ENCODE measurements at places on chromosomes 4 and X. TPM values are rescaled to one million over a fixed set of nuclear protein-coding genes. Genes with fewer than 3 reads are reported as not detected.
A peak's percentile ranks its signal among the peaks of the same experiment; 100 is the strongest.

GRCh38 chr4:158964114-158964727, 138.7 kb upstream of the RAPGEF2 start:
- no peak for DNase-seq
- H3K4me3 ChIP-seq = no peak overlapping the region
- H3K27me3 ChIP-seq = no peaks in the 10 kb centered on the region
- H3K4me1 ChIP-seq = no peaks in the 10 kb centered on the region
- no peaks in the 10 kb centered on the region for H3K36me3 ChIP-seq

- no peak overlapping the region for H3K4me3 ChIP-seq
- no peak overlapping the region for H3K27ac ChIP-seq
- no peaks in the 10 kb centered on the region for H3K27me3 ChIP-seq
- H3K36me3 ChIP-seq = no peaks in the 10 kb centered on the region
- DNase-seq = no peak
Observed at GRCh38 chrX:84453351-84454246, 48.7 kb downstream of the HDX start.

DNA sequence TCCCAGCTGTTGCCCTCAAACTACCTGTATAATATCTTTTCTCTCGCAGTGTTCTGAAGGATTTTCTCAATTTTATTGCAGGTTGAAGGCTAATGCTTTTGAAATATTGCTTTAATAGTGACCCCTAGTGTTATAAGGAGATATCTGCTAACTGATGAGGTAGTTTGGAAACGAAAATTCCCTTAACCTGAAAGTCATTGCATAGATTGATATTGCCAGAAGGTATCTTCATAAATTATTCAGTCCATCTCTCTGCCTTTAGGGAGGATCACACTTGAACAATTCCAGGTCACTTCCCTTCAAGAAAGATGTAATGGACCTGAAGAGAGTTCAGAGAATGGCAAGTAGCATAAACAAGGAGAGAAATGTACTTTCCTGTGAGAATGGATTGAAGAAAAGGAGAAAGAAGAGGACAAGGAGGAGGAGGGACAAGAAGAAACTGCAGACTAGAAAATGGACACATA, 44.1 kb downstream of the TIGD4 start:
- H3K27ac ChIP-seq = no peak overlapping the region
- no peak overlapping the region for H3K4me3 ChIP-seq
- H3K4me1 ChIP-seq = no peaks in the 10 kb centered on the region
- H3K36me3 ChIP-seq = no peaks in the 10 kb centered on the region
- no peak for DNase-seq

- H3K4me1 ChIP-seq = no peaks in the 10 kb centered on the region
- no peak overlapping the region for H3K4me3 ChIP-seq
- H3K27me3 ChIP-seq = peaks cover 10% of the 10 kb centered on the region
- H3K36me3 ChIP-seq = no peaks in the 10 kb centered on the region
- no peak for DNase-seq
Observed at GRCh38 chr4:24235618-24236017, 345.8 kb upstream of the PPARGC1A start.

DNA sequence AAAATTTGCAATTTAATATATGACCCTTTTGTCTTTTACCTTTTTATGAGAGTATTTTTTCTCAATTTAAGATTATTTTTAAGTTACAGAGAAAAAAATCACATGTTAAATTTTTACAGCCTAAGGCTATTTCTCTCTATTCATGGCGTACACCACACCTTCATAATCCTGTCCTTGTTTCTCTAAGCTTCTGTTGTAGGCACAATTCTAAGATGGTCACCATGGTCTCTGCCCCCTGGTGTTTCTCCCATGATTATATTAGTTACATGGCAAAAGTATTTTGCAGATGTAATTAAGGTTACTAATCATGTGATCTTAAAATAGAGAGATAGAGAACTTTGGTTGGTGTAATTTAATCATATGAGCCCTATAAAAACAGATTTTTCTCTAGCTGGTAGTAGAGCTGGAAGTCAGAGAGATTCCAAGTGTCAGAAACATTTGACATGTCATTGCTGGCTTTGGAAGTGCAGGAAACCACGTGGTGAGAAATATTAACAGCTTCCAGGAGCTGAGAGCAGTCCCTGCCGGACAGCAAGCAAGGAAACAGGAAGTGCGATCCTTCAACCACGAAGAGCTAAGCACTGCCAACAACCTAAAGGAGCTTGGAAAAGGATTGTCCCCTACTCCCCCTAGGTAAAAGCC, 89.8 kb downstream of the EIF4E start:
- H3K27me3 ChIP-seq = no peaks in the 10 kb centered on the region
- no peak overlapping the region for H3K27ac ChIP-seq
- DNase-seq = no peak
- H3K4me1 ChIP-seq = no peaks in the 10 kb centered on the region
- H3K4me3 ChIP-seq = no peak overlapping the region
- H3K36me3 ChIP-seq = no peaks in the 10 kb centered on the region

GRCh38 chr4:94277534-94277933, 65.1 kb downstream of the HPGDS start:
- H3K4me1 ChIP-seq = no peaks in the 10 kb centered on the region
- H3K36me3 ChIP-seq = no peaks in the 10 kb centered on the region

DNA sequence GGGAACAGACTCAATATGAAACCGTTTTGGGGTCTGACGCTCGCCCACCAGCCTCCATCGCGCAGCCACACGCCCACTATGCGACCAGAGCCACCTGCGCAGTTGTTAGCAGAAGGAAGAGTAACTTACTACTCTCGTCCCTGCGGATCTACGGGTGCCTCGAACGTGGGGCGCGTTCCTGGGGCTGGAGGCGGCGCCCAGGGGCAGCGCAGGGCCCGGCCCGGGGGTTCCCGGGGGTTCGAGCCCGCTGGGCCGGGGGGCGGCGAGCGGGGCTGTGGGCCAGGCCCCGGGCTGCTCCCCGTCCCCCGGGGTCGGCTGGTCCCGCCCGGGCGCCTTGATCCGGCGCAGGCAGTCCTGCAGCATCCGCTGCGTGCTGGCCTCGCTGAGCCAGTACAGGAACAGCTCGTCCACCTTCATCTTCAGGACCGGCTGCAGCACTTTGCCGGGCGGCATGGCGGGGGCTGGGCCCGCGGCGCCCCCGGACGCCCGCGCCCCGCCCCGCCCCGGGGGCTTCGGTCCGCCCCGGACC, 404 bp downstream of the PPP2R3B start:
- H3K4me3 ChIP-seq = peak overlapping the region; percentile 79
- no peak for DNase-seq
- H3K27ac ChIP-seq = 0 out of 2 replicates have a peak overlapping the region, but pooled peaks have one; percentile 89
- H3K36me3 ChIP-seq = no peaks in the 10 kb centered on the region
- no peaks in the 10 kb centered on the region for H3K4me1 ChIP-seq

- no peak overlapping the region for H3K27ac ChIP-seq
- H3K36me3 ChIP-seq = no peaks in the 10 kb centered on the region
- no peaks in the 10 kb centered on the region for H3K27me3 ChIP-seq
- DNase-seq = no peak
Observed at GRCh38 chrX:138775517-138775916, 64.0 kb upstream of the FGF13 start.

DNA sequence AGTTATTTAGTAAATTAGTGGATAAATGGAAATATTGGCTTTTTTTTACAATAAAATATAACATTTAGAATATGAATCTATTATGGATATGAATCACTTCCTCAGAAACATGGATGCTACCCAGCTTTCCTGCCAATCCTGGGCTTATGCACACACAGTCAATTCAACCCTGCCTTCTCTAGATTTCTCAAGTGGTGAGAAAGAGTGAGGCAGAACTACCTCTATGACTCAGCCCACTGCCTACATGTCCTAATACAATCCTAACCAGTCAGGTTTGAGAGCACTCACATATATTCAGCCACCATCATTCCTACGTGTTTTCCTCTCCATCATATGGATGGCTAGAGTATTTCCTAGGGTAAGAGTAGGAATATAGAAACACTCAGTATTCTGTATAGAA, 91.1 kb upstream of the ANKRD50 start:
- H3K27me3 ChIP-seq = no peaks in the 10 kb centered on the region
- H3K27ac ChIP-seq = no peak overlapping the region
- H3K4me1 ChIP-seq = no peaks in the 10 kb centered on the region

GRCh38 chrX:29461039-29461438, 754.3 kb upstream of the MAGEB2 start:
- no peak overlapping the region for H3K4me3 ChIP-seq
- H3K27me3 ChIP-seq = no peaks in the 10 kb centered on the region
- DNase-seq = no peak
- no peak overlapping the region for H3K27ac ChIP-seq

DNA sequence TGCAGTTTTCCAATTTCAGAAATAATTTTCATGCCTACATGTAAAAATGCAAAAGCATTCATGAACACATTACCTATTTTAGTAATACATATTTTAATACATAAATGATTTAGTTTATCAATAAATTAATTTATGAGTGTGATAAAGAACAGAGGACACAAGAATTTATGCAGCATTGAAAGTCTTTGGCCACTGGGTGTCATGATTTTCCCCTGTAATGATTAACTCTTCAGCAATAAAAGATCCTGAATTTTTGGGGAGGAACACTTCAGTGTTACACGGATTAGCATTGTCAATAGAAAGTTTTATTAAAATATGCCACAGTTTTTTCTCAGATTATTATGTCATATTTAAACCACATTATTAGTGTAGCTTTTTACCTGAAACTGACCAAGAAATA, 8.6 kb upstream of the VCX2 start:
- H3K27me3 ChIP-seq = no peaks in the 10 kb centered on the region
- DNase-seq = no peak
- no peak overlapping the region for H3K4me3 ChIP-seq
- no peaks in the 10 kb centered on the region for H3K4me1 ChIP-seq
- no peaks in the 10 kb centered on the region for H3K36me3 ChIP-seq

- no peak for DNase-seq
- no peaks in the 10 kb centered on the region for H3K36me3 ChIP-seq
- no peaks in the 10 kb centered on the region for H3K27me3 ChIP-seq
- no peak overlapping the region for H3K27ac ChIP-seq
Observed at GRCh38 chr4:13903901-13904300, 276.4 kb upstream of the BOD1L1 start.

DNA sequence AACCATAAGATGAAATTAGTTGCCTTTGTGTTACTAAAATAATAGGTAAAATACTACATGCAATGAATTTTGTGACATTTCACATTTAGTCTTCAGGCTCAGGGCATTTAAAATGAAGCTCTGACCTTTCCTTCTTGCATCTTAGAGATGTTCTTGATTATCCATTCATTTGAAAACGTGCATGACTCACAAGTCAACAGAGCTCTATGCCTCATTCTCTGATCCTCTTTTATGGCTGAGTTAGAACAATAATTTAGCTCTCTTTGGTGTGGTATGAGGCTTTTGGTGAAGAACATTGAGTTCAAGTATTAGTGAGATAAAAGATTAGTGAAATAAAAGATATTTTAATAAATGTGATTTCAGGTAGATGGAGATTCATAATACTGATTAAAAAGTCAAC, 66.5 kb downstream of the TIGD2 start:
- no peaks in the 10 kb centered on the region for H3K36me3 ChIP-seq
- H3K4me3 ChIP-seq = no peak overlapping the region
- no peaks in the 10 kb centered on the region for H3K27me3 ChIP-seq
- no peak for DNase-seq
- H3K4me1 ChIP-seq = no peaks in the 10 kb centered on the region

DNA sequence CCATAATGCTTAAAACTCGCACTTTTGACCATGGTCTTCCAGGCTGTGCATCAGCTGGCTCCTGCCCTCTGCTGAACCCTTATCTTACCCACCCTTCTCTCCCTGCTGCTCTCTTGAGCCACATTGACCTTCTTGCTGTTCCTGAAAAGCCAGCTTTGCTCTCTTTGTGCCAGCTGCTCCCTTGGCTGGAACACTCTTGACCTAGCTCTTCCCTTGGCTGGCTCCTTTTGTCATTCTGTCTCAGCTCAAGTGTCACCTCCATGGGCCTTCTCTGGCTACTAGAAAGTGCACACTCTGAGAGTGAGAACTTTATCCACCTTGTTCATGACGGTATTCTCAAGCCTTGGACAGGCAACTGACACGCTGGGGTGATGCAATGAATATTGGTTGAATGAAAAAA, 112.1 kb downstream of the MGST2 start:
- no peak for DNase-seq
- H3K36me3 ChIP-seq = no peaks in the 10 kb centered on the region
- H3K4me3 ChIP-seq = no peak overlapping the region
- H3K27me3 ChIP-seq = no peaks in the 10 kb centered on the region
- no peak overlapping the region for H3K27ac ChIP-seq

GRCh38 chr4:86400216-86400615, 40.4 kb upstream of the MAPK10 start:
- H3K27me3 ChIP-seq = no peaks in the 10 kb centered on the region
- H3K4me1 ChIP-seq = no peaks in the 10 kb centered on the region
- no peak overlapping the region for H3K4me3 ChIP-seq

GRCh38 chr4:5510504-5510903, 197.9 kb downstream of the EVC2 start:
- H3K4me3 ChIP-seq = no peak overlapping the region
- no peak overlapping the region for H3K27ac ChIP-seq
- no peaks in the 10 kb centered on the region for H3K27me3 ChIP-seq
- no peak for DNase-seq

DNA sequence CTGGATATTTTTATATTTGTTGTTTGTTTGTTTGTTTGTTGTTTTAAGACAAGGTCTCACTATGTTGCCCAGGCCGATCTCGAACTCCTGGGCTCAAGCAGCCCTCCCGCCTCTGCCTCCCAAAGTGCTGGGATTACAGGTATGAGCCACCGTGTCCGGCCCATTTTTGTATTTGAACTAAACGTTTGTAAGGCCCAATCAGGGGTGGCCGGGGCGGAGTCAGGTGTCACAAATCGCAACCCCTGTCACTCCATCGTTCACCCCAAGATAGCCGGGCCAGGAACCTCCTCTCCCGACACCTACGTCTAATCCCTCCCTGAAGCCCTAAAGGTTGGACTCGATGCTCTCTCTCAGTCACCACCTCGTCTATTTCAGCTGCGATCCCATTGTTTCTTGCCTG, 722 bp upstream of the EFHC2 start:
- H3K4me3 ChIP-seq = no peak overlapping the region
- no peak overlapping the region for H3K27ac ChIP-seq
- no peaks in the 10 kb centered on the region for H3K36me3 ChIP-seq
- H3K4me1 ChIP-seq = no peaks in the 10 kb centered on the region
- H3K27me3 ChIP-seq = no peaks in the 10 kb centered on the region
- DNase-seq = no peak

DNA sequence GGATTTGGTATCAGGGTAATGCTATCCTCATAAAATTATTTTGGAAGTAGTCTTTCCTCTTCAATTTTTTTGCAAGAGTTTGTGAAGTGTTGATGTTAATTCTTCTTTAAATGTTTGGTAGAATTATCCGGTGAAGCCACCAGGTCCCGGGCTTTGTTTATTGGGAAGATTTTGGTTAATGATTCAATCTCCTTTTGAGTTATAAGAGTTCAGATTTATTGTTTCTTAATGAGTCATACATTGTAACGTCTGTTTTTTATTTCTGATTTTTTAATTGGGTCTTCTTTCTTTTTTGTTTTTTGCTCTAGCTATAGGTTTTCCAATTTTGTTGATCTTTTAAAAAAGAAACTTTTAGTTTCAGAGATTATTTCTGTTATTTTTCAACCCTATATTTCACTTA, 412.3 kb downstream of the PDGFC start:
- H3K4me3 ChIP-seq = no peak overlapping the region
- H3K27me3 ChIP-seq = no peaks in the 10 kb centered on the region
- DNase-seq = no peak
- H3K36me3 ChIP-seq = no peaks in the 10 kb centered on the region
- H3K4me1 ChIP-seq = no peaks in the 10 kb centered on the region
- no peak overlapping the region for H3K27ac ChIP-seq

GRCh38 chr4:112546476-112546875, 30.5 kb upstream of the NEUROG2 start:
- no peaks in the 10 kb centered on the region for H3K27me3 ChIP-seq
- no peak overlapping the region for H3K27ac ChIP-seq
- no peak overlapping the region for H3K4me3 ChIP-seq
- 0 out of 2 replicates have a peak, but pooled peaks cover 3% of the 10 kb centered on the region for H3K36me3 ChIP-seq

PDZD4 gene
- total RNA-seq = 0.25 TPM

GJB1 gene
- not detected for total RNA-seq

NR3C2 gene
- 0.96 TPM for total RNA-seq

MND1 gene
- total RNA-seq = 24.4 TPM

PLS3 gene
- 257 TPM for total RNA-seq

SRPX2 gene
- 65.9 TPM for total RNA-seq

DCAF8L2 gene
- total RNA-seq = 5.6 TPM

Data from PC-9 (cell line).